KBM-7 (cell line): ENCODE measurements at places on chromosomes 1 and 21.

DNA sequence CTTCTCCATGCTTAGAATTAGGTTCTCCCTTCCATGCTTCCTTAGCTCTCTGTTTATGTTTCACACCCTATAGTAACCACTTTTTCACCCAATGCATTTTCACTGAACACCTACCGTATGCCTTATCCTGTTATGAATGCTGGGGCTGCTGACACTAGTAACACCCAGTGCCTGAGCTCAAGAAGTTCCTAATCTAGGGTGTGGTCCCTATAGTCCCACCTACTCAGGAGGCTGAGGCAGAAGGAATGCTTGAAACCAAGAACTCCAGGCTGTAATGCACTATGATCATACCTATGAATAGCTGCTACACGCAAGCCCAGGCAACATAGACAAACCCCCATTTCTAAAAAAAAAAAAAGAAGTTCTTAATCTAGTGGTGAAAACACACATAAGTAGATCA, 5.5 kb downstream of the EPHA10 start:
- DNase-seq = no peak

DNA sequence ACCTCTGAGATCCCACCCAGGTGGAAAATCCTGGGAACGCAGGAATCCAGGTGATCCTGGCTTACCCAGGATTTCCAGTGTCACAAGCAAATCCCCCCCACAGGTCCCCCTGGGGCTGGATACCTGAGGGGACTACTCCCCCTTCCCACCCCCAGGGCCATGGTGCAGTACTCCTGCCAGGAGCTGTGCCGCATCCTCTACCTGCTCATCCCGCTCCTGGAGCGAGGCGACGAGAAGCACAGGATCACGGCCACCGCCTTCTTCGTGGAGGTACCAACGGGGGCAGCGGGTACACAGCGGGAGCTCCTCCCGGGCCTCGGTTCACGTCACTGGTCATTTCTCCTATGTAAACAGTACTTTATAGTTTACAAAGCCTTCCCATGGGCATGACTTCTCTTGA, 20.4 kb upstream of the TTC4 start:
- DNase-seq = no peak

GRCh38 chr1:31696242-31696641, 7.6 kb downstream of the COL16A1 start:
- no peak for DNase-seq

GRCh38 chr1:9169601-9170137, 40.8 kb upstream of the GPR157 start:
- DNase-seq = no peak

GRCh38 chr1:20086800-20087199, 16.8 kb downstream of the PLA2G5 start:
- no peak for DNase-seq

- no peak for DNase-seq
Measured at GRCh38 chr1:45306319-45306718, 20.4 kb upstream of the HPDL start.

DNA sequence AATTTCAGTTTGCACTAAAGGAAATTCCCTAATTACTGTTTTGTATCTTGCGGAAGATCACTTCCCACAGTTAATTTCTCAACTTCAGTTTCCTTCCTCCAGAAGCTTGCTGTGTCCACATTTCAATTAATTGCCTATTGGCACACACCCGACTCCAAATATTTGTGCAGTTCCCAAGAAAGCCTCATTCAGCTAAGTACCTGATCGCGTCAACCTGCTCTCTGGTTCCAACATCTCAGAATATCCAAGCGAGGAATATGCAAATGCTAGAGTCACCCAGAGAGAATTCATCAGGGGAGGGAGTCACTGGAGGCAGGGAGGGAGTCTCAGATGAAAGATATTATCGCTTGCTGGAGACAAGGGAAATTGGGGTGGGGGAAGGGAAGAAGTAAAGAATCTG, 351.3 kb downstream of the RRAGC start:
- no peak for DNase-seq
